ENCODE measurements at places on chromosomes 16 and 17.

DNA sequence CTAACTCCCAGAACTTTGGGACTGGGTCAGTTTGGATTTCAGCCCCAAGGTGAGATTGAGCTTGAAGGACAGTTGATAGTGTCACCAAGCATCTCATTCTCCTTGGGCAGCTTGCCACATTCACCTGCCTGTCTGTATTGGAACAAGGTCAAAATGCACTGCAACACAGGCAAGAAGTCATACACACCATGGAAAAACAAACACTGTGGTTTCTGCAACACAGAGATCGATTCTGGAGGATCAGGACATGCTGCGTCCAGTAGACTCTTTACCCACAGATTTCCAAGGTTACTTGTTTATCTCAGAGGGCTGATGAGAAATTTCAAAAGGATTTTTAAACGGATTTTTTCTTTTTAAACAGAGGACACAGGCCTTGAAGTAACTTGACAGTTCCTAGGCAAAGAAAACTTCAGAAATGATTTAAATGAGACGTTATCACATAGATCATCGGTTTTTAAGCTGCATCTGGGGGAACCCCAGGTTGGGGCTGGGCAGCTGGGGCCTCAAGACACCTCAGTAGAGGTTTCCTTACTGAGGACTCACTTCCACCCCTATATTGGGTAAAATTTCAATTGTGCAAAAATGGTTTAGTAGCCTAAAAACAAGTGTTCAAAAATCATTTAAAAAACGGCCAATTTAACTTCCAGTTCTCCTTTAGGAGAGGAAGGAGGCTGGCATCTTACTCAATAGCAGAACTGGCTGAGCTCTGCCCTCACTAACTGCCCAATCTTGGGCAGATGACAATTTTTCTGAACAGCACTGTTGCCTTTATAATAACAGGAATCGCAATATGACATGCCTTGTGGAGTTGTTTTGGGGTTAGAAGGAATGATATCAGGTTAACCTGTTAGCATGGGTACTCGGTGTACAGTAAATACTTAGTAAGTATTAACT is 299.3 kb downstream of the XYLT1 start:
- DNase-seq: no peak

DNA sequence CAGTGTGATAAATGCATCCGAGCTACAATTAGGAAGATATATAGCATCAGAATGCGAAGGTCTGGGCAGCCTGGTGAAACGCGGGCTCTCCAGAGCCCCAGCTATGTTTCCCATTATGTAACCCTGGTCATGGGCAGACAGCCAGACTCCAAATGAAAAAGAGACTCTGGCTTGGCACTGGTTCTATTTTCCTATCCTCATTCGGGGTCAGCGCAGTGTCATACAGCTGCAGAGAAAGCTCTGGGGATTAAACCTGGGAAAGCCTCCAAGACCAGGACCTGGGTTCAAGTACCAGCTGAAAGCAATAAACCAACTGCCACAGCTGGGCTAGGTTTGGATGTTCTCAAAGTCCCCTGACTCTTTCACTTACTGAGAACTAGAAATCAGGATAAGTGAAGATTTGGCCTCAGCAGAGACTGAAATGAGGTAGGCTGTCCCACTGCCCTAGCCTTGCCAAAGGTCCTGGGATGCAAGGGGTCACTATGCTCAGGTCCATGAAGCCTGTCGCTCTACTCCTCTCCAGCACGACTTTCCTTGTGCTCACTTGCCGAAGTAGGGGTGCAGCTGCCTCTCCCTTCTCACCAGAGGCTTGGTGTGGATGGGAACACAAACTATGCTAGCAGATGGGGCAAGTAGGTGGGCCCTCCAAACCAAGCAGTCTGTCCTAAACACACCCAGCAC is 123.8 kb downstream of the SMG6 start:
- no peak for DNase-seq

- DNase-seq: no peak
Measured at GRCh38 chr16:88381820-88382451, 823 bp upstream of the ZNF469 start.

DNA sequence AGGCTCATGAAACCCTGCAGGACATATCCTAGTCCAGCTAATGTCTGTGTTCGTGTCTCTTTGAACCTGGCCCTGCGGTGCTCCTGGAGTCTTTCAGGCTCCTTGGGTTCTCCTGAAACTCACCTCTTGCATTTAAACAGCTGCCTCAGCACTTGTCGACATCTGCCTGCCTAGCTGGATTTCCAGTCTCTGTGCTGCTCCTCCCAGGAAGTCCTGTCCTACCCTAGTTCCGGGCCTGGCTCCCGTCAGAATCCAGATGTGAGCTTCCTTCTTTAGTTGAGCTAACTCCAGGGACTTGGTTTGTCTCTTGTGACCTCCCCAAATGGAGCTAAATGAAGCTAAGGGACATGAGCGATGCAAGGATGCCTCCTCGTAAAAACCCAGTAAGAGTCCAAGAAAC is 155.2 kb upstream of the PIRT start:
- DNase-seq: no peak

DNA sequence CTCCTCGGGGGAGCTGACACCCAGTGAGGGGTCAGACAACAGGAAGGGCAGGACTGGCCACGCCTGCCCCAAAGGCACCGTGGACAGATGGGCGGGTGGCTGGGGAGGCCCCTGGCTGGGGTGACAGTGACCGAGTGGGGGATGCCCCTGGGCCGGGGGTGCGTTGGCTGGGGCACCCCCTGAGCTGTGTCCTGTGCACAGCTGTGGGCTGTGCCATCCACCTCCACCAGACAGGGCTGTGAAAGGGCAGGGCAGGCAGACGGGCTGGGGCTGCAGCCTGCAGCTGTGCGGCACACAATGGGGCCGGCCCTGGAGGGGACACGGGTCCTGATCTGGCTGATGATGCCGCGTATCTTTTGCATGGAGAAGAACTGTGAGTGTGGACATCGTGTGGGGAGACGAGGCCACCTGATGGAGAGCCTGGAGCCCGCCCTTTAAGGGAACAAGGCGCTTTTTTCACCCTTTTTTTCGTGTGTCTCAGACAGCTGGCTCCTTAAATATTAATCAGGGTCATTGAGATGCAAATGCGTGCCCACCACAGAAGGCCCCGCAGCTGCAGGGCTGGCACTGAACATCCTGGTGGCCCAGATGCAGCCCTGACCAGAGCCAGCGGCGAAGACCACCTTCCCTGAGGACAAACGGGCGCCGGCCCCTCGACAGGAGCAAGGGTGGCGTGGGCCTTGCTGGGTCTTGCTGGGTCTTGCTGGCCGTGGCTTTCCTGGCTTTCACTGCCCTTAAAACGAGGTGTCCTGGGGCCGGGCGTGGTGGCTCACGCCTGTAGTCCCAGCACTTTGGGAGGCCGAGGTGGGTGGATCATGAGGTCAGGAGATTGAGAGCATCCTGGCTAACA is 42.4 kb upstream of the GNG13 start:
- DNase-seq: no peak

GRCh38 chr16:24738895-24739294 is 9.4 kb downstream of the TNRC6A start:
- no peak for DNase-seq

GRCh38 chr17:82629748-82630147 is 18.5 kb downstream of the WDR45B start:
- no peak for DNase-seq

- DNase-seq: no peak
Measured at GRCh38 chr17:63019138-63019873, 53.3 kb downstream of the TANC2 start.

DNA sequence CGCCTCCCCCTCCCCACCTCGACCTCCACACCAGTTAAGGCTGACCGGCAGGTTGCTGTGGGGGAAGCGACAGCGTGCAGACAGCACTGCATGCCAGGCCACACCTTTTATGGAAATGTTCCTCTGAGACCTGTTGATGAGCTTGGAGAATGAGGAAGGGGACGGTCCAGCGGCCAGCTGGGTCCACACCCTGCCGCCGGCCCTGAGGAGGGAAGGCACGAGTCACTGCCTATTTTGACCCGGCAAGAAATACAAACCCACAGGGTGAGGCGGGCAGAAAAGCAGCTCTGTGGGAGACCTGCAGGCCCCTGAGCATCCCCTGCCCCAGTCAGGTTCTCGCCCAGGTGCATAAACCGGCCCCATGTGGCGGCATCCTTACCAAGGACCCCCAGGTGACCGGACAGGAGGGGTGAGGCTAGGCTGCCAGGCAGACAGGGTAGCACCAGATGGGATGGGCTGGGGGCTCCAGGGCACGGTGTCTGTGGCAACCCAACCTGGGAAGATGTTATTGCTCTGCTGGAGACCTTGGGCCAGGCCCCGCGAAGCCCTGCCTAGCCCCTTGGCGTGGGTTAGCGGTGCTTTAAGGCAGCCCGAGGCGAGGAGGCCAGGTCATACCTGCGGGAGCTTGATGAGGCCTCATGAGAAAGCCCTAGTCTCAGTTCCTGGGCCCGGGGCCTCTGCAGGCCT is 12.7 kb downstream of the NATD1 start:
- DNase-seq: no peak

- no peak for DNase-seq
Measured at GRCh38 chr16:20424129-20424866, 15.0 kb downstream of the ACSM5 start.

DNA sequence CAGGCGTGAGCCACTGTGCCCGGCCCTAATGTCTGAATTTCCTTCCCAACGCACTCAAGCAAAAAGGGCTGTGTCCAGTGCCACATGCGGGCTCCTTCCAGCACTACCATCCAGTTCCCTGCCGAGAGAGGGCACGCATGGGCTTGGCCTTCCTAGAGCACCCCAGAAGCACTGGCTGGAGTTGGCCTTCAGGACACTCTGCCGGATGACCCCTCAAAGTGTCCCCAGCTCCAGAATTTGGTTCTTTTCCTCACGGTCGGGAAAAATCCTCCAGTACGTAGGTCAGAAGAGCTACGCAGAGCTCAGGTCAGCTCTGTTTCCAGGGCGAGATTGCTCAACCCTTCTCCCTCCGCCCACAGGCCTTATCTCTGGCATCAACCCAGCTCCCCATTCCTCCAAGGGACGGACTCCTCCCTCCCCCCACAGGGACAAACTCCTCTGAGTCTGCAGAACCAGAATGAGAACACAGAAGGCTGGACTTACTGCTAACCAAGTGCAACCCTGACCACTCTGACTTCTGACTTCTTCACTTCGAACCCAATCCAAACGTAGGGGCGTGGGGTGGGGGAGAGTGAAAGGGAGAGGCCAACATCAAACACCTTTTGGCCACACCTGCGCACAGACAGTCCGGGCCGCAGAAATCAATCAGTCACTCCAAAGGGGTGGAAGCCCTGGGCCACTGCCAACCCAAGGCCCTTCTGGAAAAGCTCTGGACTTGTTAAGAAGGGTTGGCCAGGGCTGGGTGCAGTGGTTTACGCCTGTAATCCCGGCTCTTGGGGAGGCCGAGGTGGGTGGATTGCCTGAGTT is 3.6 kb downstream of the CDC42EP4 start:
- no peak for DNase-seq

DNA sequence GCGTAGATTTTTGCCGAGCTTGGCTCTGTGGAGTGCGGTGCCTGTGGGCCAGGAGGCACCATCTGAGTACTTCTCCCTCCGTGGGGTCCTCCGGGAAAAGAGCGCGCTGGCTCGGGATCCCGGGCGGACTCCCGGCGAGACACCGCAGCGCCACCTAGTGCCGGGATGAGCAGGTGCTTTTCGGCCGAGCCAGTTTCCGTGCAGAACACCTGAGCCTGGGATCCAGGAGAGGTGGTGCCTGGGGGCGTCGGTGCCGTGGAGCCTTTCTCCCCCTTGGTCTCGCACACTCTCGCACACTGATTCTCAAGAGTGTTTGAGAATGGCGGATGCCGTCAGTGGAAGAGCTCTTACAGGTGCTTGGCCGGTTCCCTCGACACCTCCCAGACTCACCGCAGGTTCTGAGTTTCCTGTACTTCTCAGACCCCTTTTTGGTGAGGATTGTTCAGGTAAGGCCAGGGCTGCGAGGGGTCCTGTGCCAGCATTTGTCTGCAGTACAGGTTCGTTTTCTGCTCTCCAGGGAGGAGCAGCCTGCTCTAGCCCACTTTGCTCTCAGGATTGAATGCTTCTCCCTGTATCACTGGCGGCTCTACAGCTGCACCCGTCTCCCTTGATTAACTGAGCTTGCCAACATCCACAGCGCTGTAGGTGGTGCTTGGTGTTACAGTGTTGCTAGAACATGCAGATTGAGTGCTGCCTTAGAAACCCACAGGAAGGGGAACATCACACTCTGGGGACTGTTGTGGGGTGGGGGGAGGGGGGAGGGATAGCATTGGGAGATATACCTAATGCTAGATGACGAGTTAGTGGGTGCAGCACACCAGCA is 23.3 kb downstream of the TBCD start:
- DNase-seq: peak; percentile 39

- DNase-seq: no peak
Measured at GRCh38 chr16:62638964-62639870, 603.0 kb upstream of the CDH8 start.

- peak; percentile 25 for DNase-seq
Measured at GRCh38 chr16:86072328-86073102, 173.6 kb downstream of the IRF8 start.

- DNase-seq: no peak
Measured at GRCh38 chr16:76157629-76158028, 119.6 kb upstream of the CNTNAP4 start.

GRCh38 chr17:51164911-51165679 is 1.1 kb upstream of the NME2 start:
- no peak for DNase-seq
